CD4-positive, alpha-beta memory T cell (primary cell): ENCODE measurements at places on chromosomes 7 and 10. TPM values are rescaled to one million over a fixed set of nuclear protein-coding genes. Genes with fewer than 3 reads are reported as not detected.

- no peak for DNase-seq
These were observed 197.1 kb downstream of the PHTF2 start for GRCh38 chr7:77995717-77996116.

TRPV6 gene
- not detected for total RNA-seq

GRCh38 chr10:110405380-110405779 is 92.3 kb upstream of the DUSP5 start:
- DNase-seq, result no peak

SPDYE2 gene
- total RNA-seq, result 0.20 TPM

- no peak for DNase-seq
These were observed 12.0 kb downstream of the PNLIPRP2 start for GRCh38 chr10:116632596-116633215.

GRCh38 chr10:77283326-77283725 is 354.3 kb downstream of the KCNMA1 start:
- DNase-seq, result no peak

DNA sequence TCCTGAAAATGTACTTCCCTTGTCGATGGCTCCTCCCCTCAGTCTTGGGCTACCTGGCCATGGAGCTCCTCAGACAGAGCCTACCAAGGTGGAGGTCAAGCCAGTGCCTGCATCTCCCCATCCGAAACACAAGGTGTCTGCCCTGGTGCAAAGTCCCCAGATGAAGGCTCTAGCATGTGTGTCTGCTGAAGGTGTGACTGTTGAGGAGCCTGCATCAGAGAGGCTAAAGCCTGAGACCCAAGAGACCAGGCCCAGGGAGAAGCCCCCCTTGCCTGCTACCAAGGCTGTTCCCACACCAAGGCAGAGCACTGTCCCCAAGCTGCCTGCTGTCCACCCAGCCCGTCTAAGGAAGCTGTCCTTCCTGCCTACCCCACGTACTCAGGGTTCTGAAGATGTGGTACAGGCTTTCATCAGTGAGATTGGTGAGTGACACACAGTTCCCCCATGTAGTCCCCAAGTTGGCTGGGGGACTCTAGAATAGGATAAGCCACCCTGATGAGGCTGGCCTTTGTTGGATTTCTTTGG is 8.8 kb downstream of the PPRC1 start:
- no peak for DNase-seq

- DNase-seq, result no peak
These were observed 36.5 kb upstream of the SVIL start for GRCh38 chr10:29671228-29671780.

- no peak for DNase-seq
These were observed 1.1 kb downstream of the ZDHHC4 start for GRCh38 chr7:6578114-6579084.

ELFN1 gene
- total RNA-seq, result not detected

GRCh38 chr10:111103196-111103840 is 26.5 kb downstream of the ADRA2A start:
- DNase-seq, result no peak

GRCh38 chr10:34918060-34918775 is 103.1 kb upstream of the PARD3 start:
- DNase-seq, result no peak

DNA sequence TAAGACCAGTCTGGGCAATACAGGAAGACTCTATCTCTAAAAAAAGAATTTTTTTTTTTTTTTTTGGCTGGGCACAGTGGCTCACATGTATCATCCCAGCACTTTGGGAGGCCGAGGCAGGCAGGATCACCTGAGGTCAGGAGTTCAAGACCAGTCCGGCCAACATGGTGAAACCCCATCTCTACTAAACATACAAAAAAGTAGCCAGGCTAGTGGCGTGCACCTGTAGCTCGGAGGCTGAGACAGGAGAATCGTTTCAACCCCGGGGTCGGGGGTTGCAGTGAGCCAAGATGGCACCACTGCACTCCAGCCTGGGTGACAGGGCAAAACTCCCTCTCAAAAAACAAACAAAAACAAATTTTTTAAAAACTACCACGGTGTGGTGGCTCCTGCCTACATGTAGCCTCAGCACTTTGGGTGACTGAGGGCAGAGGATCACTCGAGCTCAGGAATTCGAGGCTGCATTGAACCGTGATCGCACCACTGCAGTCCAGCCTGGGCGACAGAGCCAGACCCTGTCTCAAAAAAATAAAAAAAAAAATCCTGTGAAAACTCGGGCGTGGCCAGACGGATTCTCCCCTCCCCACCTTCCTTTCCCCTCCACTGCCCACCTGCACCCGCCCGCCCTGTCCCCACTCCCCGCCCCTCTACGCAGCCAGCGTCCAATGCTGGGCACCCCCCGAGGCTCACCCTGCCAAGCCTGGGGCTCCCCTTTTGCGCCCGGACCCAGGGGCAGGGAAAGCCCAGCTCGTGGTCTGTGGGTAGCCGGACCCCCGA is 745 bp upstream of the ORAI2 start:
- peak; percentile 26 for DNase-seq

GRCh38 chr7:92845736-92846135 is 9.4 kb upstream of the CDK6 start:
- DNase-seq, result no peak

MINDY4 gene
- total RNA-seq, result 1.5 TPM

KCNH2 gene
- total RNA-seq, result 2.6 TPM

- DNase-seq, result no peak
These were observed 40.5 kb upstream of the COMTD1 start for GRCh38 chr10:75276069-75276872.

GRCh38 chr7:92731335-92732063 is 104.9 kb downstream of the CDK6 start:
- no peak for DNase-seq

SPACDR gene
- 4.6 TPM for total RNA-seq

GRCh38 chr7:54888734-54889082 is 129.7 kb upstream of the SEC61G start:
- no peak for DNase-seq

DNA sequence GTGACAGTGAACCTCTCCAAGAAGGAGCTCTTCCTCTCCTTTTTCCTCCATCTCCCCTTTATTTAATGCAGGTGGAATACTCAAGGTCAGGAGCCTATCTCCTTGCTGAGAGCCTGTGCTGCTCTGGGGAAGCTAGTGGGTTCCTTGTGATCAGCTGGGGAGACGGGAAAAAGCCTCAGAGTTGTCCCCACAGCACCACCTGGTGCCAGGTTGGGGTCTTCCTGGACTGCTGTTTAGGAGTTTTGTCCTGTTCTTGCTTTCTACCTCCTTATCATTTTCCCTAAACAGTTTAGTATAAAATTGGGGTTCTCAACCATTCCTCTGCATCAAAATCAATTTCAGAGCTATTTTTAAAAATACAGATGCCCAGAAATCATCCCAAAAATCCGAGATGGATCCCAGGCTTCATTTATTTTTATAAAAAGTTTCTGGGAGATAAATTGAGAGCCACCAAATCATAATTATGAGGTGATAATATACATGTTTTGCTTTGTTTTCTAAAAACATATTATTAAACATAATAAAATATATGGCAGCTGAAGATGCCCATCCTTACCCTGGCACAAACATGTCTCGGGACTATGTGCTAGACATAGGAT is 44.3 kb downstream of the MACC1 start:
- DNase-seq, result no peak

ACTL6B gene
- total RNA-seq, result not detected

GPR85 gene
- not detected for total RNA-seq

DNA sequence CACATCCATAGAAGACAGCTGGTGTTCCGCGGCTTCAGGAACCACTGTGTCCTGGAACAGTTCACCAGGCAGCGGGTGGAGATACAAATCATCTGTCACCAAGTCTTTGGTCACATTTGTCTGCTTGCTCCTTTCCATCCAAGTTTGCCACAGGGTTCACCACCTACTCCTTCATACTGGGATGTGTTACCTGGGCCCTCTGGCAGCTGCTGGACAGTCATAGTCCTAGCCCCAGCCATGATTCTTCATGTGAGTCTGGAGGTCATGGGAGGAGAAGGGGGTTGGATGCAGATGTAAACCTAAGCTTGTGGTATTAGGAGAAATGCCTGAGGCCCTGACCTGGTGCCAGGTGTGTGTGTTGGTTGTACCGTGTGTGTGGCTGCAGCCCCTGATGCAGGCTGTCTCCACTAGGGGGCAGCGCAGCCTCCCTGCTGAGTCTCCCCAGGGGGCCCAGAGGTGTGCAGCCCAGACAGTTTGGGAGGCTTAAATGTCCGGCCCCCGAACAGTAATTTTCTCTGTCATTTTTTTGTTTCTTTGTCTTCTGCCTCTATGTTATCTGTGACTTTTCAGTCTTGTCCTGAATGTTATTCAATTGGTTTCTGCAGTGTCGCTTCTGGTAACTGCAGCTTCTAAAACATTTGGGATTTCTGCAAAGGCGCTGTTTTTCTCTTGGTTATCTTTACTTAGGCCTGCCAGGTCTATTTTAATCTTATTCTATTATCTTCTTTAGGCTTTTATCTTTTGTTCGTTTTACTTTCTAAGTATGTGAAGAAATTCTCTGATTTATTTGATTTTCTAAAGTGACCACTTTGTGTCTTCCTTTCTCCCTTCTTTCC is 14.8 kb downstream of the NPS start:
- DNase-seq, result no peak

MYL10 gene
- not detected for total RNA-seq

CYP2C8 gene
- not detected for total RNA-seq

GRCh38 chr10:614139-614711 is 75.2 kb downstream of the DIP2C start:
- no peak for DNase-seq

DNA sequence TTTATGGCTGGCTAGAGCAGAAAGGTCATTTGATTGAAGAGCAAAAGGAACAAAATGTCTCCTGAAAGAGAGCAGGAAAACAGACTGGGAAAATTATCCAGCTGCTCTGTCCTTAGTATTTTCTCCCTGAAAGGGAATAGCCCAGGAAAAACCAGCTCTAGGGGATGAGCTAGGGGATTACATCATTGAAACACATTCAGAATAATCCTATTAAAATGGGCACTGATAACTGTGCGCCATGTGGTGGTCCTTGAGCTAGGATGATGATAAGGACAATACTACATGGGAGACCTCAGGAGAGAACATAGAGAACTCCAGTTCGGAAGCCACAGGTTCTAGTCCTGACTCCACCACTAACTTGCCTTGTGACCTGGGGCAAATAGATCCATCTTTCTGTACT is 873.8 kb downstream of the TYW1 start:
- no peak for DNase-seq

GRCh38 chr7:159010937-159011721 is 133.5 kb downstream of the VIPR2 start:
- DNase-seq, result no peak

- DNase-seq, result no peak
These were observed 573.5 kb downstream of the TNS3 start for GRCh38 chr7:47008461-47008860.

GRCh38 chr10:7696545-7696944 is 6.6 kb upstream of the ITIH2 start:
- DNase-seq, result no peak

ZFAND4 gene
- total RNA-seq, result 25.1 TPM

GRCh38 chr7:22093936-22094335 is 148.2 kb upstream of the CDCA7L start:
- DNase-seq, result no peak

GSTO2 gene
- 1.6 TPM for total RNA-seq

ACSM6 gene
- not detected for total RNA-seq

ASB4 gene
- total RNA-seq, result not detected

- DNase-seq, result no peak
These were observed 2.2 kb downstream of the RAB18 start for GRCh38 chr10:27506280-27506679.

- no peak for DNase-seq
These were observed 511.5 kb downstream of the ATRNL1 start for GRCh38 chr10:115604627-115605026.

DNA sequence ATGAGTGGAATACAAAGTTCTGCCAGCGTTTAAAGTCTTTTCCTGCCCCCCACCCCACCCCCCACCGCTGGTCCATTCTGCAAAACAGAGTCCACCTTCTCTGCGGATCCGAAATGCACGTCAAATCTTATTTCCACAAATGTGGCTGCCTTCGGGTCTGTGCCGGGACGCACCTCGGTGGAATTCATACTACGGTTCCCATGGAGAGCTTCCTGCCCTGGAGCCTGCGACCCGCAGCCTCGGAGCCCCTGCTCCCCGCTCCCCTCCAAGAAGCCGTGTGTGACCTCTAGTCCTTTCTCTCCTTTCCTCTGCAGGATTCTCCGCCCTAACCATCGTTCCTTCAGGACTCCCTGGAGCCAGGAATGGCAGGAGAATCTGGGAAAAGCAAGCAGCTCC is 12.5 kb upstream of the CALML5 start:
- no peak for DNase-seq

- no peak for DNase-seq
These were observed 224.6 kb upstream of the NRP1 start for GRCh38 chr10:33559105-33559504.

DNA sequence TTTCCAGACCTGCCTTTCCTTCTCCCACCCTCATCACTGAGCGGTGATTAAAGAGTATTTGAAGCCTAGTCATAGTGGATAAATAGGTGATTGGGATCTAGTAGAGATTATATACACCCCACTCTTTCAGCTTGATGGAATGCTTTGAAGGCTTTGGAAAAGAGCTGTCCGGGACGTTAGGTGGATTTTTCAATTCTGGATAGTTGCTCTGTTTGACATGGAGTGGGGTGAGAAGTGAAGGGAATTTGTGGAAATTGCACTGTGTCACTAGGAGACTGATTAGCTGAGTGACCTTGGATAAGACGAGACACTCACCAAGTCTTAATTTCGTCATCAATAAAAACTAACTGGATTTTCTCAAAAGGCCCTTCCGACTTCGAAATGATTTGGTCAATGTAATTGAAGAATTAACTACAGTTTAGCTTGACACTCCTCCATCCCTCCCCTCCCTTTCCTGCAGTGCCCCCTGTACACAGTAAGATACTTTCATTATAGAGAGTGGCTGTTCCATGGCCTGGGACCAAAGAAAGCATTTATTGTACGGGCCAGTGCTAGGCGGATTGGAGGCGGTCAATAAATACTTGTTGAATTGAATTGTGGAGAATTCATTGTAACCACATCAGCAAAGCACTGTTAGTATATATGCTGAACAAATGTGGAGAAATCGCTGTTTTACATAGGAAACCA is 962 bp downstream of the ZKSCAN1 start:
- no peak for DNase-seq

DNA sequence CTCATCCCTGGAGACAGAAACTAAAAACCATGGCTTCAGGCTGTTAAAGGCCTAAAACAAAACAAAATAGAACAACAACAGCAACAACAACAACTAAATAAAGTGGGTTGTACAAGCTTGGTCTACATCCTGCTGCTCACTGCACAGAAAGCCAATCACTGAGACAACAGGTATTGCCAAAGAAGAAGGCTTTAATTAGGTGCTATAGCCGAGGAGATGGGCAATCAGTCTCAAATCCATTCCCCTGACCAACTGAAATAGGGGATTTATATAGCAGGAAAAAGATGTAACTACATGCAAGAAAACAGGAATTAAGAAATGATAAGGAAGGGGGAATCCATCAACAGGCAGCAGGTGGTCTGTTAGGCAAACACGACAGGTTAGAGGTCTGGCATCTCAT is 22.4 kb upstream of the NUB1 start:
- DNase-seq, result no peak

LAMB4 gene
- total RNA-seq, result not detected

- DNase-seq, result no peak
These were observed 88.6 kb downstream of the LYZL1 start for GRCh38 chr10:29377333-29377961.
